ENCODE measurements at places on chromosomes 16 and 17.

DNA sequence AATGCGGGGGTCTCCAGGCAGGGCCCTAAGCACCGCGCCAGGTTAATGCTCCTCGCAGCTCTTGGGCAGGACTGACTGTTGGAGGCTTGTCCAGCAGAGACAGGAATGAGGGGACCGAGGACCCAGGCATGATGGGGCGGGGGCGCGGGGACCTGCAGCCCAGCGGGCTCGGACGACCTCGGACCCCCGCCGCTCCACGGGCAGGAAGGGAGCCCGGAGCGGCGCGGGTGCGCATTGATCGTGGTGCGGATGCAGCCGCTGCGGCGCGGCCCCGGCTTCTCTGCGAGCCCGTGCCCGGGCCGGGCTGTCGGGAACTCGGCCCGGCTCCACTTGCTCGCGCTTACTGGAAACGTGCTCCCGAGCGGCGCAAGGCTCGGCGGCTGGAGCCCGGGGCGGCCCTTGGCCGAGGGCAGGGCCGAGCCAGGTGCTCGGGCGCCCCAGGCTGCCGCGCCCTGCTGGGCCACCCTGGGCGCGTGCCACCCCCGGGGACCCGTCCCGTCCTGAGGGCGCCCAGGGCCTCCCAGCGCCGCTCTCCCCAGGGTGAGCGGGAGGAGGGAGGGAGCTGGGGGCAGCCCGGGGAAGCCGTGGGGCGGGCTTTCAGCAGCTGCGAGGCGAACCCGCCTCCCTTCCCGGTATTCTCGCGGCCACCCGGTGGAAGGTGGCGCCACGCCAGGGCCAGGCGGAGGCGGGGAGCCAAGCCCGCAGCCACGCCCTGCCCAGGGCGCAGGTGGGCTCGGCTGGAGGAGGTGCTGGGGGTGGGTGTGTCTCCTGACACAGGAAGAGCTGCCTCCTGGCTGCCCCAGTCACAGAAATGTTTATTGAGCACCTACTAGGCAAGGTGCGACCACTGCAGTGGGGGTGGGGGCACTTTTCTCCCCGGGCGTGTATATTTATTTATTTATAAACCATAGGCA is 45.9 kb downstream of the SOCS3 start:
- peak; percentile 61 for DNase-seq

DNA sequence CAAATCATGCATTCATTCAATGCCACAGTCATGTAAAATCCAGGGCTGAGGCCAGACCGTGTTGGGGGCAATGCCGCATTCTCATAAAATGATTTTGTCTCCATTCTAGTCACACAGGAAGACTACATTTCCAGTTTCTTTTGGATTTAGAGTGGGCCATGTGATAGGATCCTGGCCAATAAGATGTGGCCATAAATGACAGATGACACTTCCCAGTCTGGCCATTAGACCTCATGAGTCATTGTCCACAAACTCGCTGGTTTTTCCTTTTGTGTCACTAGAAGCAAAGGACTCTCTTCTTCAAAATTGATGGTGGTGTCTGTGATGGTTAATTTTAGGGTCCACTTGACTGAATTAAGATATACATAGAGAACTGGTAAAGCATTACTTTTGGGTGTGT is 352.3 kb downstream of the UTP18 start:
- DNase-seq = no peak

- DNase-seq = no peak
These were observed 94.6 kb downstream of the BANP start for GRCh38 chr16:88045820-88046303.

DNA sequence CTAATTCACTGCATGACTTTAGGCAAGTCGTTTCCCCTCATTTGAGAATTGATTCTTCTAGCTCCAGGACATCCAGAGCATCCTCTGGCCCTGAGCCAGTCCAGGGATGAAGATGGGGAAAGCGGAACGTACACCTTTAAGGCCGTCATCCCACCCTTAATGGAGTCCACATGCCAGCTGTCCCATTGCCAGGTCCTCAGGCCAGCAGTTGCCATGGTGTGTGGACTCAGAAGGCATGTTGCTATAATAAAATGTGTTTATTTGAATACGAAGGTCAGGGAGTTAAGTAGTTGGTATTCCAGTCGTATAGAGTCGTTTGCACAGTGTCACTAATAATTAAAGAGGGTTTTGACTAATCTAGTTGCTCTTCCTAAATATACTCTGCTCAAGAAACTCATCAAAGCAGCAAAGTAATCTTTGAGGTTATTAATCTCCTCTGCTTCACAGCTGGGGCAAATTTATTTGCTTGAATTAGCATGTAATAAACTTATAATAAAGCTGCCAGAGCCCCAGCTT is 30.4 kb downstream of the CCDC182 start:
- DNase-seq = no peak

GRCh38 chr16:70653406-70653805 is 7.0 kb downstream of the IL34 start:
- no peak for DNase-seq

- DNase-seq = no peak
These were observed 291.6 kb upstream of the TNRC6C start for GRCh38 chr17:77666881-77667395.

- no peak for DNase-seq
These were observed 47.9 kb downstream of the NOL11 start for GRCh38 chr17:67765623-67766022.

GRCh38 chr17:49473900-49474751 is 21.0 kb upstream of the NGFR start:
- DNase-seq = no peak

DNA sequence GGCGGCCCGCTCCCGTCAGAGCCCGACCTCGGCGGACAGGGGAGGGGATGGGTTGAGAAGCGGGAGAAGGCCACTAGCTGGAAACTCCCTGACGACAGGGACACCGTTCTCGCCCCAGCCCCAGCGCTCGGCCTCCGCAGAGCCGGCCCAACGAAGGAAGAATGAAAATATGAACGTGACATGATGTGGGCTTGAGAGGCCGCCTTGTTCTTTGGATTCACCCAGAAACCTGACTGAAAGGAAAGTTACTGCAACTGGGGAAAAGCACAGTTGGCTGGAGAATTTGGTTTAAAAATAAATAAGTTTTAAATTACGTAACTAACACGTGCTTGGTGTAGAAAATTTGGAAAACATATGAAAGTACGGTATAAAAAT is 21.1 kb downstream of the NPTX1 start:
- peak; percentile 59 for DNase-seq

- DNase-seq = peak; percentile 76
These were observed 1.2 kb upstream of the EFNB3 start for GRCh38 chr17:7703584-7704479.

DNA sequence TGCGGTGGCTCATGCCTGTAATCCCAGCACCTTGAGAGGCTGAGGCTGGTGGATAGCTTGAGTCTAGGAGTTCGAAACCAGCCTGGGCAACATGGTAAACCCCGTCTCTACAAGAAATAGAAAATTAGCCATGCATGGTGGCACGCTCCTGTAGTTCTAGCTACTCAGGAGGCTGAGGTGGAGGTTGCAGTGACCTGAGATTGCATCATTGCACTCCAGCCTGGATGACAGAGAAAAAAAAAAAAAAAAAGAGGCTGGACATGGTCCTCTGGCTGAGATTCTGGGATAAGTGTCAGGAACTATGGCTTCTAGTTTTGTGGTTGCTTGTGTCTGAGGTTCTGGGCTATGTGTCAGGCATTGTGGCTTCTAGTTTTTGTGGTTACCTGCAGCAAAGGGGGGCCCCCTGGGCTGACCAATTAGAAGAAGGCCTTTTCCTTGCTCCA is 7.0 kb downstream of the KSR1 start:
- no peak for DNase-seq

DNA sequence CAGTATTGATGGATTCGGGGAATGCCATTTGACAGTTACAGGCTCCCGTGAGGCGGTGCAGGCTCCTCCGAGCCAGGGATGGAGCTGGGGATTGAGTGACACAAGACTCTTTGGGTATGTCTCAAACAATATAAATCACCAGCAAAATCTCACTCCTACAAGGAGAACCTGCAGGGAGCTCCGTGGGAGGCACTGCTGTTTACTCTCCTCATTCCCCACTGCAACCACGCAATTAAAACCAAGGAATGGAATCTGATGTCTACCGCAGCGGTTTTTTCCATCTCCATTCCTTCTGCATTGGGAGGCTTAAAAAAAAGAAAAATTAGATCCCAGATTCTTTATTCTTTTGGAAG is 157.9 kb downstream of the WWOX start:
- no peak for DNase-seq

DNA sequence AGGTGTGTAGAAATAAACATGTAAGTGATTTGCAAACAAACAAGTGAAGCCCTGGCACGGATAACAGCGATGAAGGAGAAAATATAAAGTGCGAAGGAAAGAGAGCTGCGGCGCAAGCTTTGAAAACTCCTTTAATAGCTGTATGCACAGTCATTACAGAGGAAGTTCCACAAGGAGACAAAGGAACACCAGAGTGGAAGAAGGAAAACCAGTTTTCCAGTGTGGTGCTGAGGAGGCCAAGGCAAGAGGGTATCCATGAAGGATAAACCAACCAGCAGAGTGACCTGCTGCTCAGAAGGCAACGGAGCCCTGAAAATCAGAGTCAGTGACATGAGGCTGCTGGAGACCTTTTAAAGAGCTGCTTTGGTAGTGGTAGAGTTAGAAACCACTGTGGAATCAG is 24.4 kb downstream of the METTL16 start:
- no peak for DNase-seq

DNA sequence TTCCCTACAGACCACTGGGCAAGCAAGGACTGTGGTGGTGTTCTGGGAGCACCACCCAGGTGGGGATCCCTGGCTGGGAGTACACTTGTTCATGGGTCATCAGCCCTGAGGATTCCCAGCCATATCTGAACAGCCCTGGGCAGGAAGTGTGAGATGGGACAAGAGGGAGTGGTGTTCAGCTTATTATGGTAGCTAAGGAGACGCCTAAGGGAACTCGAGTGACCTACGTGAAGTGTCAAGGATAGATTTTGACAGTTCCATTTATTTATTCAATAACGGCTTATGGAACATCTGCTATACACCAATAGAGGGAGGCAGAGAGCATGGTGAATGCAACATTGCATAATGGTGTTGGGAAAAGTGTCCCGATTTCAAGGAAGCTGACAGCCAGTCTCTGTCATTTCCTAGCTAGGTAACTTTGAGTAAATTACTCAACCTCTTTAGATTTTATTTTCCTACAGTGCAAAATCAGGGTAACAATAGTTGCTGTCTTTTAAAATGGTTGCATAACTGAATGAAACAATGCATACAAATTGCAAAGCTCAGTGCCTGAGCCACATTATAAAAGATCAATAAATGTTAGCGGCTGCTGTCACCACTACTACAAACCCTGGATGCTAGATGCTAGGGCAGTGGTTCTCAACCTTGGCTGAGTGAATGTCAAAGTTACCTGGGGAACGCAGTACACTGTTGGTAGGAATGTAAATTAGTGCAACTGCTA is 534.1 kb downstream of the GRIN2A start:
- peak; percentile 67 for DNase-seq

GRCh38 chr16:4593086-4593485 is 21.6 kb downstream of the UBALD1 start:
- no peak for DNase-seq

DNA sequence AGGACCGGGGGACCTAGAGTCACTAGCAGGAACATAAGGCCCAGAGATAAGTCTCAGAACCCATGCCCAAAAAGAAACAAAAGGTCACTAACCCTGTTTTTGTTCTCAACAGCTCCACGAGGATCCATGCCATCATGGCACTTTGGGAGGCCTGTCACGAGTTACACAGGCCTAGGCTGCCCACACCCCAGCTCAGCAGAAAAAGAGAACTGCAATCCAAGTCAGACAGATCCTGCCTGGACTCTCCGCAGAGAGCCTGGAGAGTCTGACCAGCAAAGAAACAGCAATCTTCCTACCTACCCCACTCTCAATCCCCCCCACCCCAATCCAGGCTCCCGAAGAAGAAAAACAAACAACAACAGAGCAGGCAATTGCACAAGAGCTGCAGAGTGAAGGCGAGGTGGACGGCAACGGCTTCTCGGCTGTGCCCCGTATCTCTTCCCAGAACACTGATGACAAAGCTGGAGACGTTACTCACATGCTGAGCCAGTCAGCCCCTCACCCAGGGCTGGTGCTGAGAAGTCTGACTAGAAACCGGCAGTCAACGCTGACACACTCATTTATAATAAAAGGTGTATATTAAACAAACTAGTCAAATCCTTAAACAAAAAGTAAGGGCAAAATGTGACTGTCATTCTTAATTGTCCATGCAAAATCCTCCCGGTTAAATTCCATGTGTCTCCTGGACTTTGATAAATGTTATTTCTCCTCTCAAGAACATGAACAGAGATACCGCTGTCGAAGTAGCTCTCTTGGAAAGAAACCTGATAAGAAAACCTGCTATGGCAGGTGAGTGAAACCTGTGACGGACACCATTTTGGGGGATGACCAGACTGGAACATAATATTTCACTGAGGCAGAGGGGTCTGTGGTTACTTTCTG is 89.3 kb downstream of the SMG6 start:
- peak; percentile 56 for DNase-seq

DNA sequence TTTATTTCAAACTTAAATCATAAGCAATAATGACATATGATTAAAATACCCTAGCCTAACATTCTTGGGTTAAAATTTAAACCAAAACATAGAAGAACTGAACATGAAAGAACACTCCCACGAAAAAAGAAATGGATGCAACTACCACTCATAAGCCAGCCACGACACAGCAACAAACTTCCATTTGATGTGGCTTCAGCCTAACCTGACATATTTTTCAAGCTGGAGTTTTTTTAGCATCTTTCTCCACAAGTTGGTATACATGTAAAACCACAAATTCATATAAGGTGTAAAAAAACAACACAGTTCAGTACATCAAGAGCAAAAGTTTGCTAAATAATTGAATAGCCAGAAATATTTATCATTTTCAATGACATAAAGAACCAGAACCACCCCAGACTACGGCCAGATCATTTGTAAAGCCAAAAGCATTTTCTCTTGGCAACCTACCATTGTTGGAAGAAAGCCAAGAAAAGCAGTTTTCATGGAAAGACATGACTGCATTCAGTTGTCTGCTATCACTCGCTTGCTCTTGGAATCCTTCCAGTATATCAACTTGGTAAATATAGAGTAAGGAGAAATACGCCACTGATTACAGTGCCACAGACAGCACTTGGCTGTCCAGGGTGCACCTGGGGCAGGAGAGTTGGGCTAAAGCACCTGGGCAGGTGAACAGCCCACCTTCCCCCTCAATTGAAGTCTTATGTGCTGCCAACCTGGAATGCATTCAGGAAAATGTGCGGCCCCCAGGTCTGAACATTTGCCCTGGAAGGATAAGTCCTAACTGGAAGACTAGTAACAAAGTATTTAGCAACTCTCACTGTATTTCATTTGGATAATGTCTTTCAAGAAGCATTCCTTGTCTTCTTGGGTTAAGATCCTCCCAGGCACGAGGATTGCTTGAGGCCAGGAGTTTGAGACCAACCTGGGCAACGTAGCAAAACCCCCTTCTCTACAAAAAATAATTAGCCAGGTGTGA is 60.5 kb downstream of the CREBBP start:
- peak; percentile 65 for DNase-seq

GRCh38 chr16:21097151-21097550 is 53.5 kb downstream of the DNAH3 start:
- peak; percentile 15 for DNase-seq

Measured in cerebellar cortex (tissue), 1 donor.